Activated naive CD8-positive, alpha-beta T cell treated with anti-CD3 and anti-CD28 coated beads for 36 hours (primary cell): ENCODE measurements at places on chromosomes 7 and 10. TPM values are rescaled to one million over a fixed set of nuclear protein-coding genes. Genes with fewer than 3 reads are reported as not detected.

DNA sequence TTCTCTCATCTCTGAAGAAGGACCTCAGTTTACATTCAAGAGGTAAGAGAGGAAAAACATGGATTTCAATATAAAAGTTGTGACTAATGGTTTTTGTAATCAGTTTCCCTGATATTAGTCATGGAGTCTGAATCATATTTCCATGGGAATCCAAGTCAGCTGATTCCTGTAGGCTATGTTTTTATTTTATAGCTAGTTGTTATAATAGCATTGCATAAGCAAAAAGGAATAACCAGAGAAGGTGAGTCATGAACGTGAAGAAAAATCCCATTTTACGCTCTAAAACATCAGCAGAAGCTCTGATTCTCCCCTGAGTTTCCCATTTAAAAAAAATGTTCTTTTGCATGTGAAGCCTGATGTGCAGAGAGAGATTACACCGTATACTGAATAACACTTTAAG lies 299.3 kb downstream of the SFMBT2 start:
- peaks cover 4% of the 10 kb centered on the region for H3K27me3 ChIP-seq
- H3K27ac ChIP-seq = no peak overlapping the region
- peaks cover 9% of the 10 kb centered on the region for H3K4me1 ChIP-seq
- H3K4me3 ChIP-seq = no peak overlapping the region
- DNase-seq = no peak

GRCh38 chr7:118259115-118259514 lies 34.6 kb downstream of the ANKRD7 start:
- H3K36me3 ChIP-seq = no peaks in the 10 kb centered on the region
- no peaks in the 10 kb centered on the region for H3K4me1 ChIP-seq
- H3K4me3 ChIP-seq = no peak overlapping the region
- no peak overlapping the region for H3K27ac ChIP-seq
- H3K27me3 ChIP-seq = peaks cover 7% of the 10 kb centered on the region

GRCh38 chr7:47327698-47328391 lies 254.1 kb downstream of the TNS3 start:
- H3K4me3 ChIP-seq = no peak overlapping the region
- H3K27ac ChIP-seq = no peak overlapping the region
- no peaks in the 10 kb centered on the region for H3K36me3 ChIP-seq
- H3K27me3 ChIP-seq = peaks cover 3% of the 10 kb centered on the region

C10orf62 gene
- not detected for total RNA-seq

- DNase-seq = no peak
- peaks cover 49% of the 10 kb centered on the region for H3K36me3 ChIP-seq
- H3K27ac ChIP-seq = no peak overlapping the region
- no peak overlapping the region for H3K4me3 ChIP-seq
Measured at GRCh38 chr7:133310232-133310862, 57.5 kb downstream of the EXOC4 start.

POLR2J3 gene
- total RNA-seq = 19.7 TPM

DNA sequence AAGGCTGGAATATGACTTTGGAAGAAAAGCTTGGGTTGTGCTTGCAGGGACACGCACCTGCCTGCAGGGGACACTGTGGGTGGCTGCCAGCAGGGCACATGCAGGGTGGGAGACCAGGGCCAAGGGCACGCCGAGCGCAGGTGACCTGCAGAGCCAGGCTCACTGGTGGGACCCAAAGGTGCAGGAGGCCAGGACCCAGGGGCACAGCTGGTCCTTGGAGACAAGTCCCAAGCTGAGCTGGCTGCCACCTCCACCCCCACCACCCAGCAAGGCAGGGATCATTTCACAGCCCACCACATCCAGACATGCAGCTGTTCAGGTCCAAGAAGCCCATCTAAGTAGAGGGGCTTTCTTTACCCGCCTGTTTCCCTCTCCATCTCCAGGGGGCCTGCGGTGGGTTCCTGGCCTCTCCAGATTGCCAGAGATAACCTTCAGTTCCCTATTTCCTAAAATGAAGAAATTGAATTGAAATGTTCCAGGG lies 13.8 kb upstream of the CLIP2 start:
- no peak overlapping the region for H3K4me3 ChIP-seq
- H3K27me3 ChIP-seq = peaks cover 4% of the 10 kb centered on the region
- DNase-seq = no peak
- H3K36me3 ChIP-seq = no peaks in the 10 kb centered on the region

- peaks cover 18% of the 10 kb centered on the region for H3K36me3 ChIP-seq
- H3K27ac ChIP-seq = no peak overlapping the region
- H3K4me3 ChIP-seq = no peak overlapping the region
- H3K27me3 ChIP-seq = no peaks in the 10 kb centered on the region
Measured at GRCh38 chr10:17240096-17240495, 12.1 kb downstream of the VIM start.
